Astrocyte of the hippocampus (primary cell): ENCODE measurements at places on chromosomes 13 and 19.

DNA sequence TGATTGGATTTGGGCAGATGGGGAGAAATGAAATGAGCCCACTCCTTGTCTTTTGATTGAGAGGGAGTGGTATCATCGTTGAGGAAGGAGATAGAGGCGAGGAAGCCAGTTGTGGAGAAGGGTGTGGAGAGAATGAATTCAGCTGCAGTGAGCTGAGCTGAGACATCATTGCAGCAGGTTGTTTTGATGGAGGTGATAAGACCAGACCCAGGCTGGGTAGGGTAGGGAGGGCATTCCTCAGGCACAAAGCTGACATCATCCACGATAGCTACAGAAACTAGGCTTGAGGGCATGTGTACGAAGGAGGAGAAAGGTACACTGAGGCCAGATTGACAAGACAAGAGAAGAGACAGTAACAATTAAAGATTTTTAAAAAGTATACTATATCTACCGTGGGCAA is 1500.9 kb upstream of the SLC10A2 start:
- DNase-seq = no peak

DNA sequence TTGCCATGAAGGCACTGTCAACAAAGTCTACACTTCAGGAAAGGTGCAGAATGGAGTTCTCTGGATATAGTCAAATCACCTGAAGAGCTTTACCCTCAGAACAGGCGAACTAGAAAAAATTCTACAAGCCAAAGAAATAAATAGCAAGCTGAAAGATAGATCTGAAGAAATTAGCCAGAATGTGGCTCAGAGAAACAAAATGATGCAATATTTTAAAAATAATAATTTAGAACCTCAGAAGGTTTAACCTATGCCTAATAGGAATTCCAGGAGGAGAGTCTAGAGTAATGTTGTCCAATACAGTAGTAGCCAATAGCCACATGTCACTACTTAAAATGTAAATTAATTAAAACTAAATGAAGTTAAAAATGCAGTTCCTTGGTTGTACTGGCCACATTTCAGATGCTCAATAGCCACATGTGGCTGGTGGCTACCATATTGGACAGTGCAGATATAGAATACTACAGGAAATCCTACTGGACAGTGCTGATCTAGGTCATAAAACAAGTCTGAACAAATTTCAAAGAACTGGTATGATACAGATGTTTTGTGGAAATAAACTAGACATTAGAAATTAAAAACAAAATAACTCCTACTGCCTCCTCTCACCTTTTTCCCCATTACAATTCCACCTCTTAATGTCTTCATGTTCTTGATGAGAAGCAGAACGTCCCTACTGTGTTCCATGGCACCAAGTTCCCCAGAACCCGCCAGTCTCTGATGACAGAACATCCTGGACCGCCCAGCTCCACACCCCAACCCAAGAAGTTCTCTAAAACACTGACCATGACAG is 679 bp upstream of the CDADC1 start:
- DNase-seq = no peak

- DNase-seq = peak; percentile 97
Measured at GRCh38 chr19:39372047-39372802, 18.7 kb downstream of the PAF1 start.

DNA sequence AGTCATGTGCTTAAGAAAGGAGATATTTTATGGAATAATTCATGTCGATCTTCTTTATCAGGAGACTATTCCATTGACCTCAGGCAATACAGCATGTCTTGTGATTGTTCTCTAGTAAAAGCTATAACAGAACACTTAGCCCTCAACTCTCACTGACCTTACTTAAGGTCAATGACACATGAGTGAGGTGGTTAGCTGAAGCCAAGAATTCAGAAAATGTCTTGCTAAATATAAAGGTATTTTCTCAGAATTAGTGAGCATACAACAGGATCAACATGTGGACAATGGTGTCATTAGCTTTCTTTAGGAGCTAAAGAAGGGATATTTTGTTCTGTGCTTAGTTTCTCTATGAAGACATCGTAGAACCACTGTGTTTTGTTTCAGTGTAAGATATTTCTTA is 1730.4 kb upstream of the SLC10A2 start:
- DNase-seq = peak; percentile 36

DNA sequence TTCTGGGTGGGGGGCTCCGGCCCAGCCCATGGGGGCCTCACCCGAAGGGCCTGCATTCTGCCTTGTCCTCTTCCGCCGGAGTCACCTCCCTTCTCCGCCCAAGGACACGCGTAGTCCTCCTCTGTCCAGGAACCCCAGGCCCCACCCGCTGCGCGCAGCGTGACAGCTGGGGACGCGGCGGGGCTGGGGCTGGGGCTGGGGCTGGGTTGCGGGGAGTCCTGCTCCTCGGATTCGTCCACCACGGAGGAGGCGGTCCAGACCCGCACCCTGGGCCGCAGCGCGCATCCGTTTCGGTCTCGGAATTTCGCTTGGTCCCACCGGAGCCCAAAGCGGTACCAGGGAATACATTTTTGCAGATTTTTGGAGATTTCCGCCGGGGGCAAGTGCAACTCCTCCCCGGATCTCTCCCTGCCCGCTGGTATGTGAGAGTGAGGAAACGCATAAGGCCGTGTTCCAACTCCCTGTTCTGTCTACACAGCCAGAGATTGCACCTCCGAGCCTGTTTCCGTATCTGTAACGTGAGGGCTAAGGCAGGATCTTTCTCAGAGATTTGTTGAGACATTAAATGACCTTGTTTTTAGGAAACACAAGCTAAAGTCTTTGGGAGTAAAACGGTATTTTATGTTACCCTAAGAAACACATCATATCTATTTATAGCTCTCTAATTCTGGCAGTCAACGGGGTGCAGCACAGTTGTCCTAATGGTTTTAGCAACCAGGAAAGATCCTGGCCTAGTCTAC is at the start of gene COX7A1:
COX7A1 (minus strand) TSS at position 96 of the 740 bp plus-strand sequence; CDS start at position 56, 40 bp downstream.
- DNase-seq = no peak

GRCh38 chr13:99884913-99885312 is 86.7 kb downstream of the ZIC5 start:
- DNase-seq = no peak

GRCh38 chr19:32702010-32702409 is 10.4 kb downstream of the NUDT19 start:
- peak; percentile 28 for DNase-seq

DNA sequence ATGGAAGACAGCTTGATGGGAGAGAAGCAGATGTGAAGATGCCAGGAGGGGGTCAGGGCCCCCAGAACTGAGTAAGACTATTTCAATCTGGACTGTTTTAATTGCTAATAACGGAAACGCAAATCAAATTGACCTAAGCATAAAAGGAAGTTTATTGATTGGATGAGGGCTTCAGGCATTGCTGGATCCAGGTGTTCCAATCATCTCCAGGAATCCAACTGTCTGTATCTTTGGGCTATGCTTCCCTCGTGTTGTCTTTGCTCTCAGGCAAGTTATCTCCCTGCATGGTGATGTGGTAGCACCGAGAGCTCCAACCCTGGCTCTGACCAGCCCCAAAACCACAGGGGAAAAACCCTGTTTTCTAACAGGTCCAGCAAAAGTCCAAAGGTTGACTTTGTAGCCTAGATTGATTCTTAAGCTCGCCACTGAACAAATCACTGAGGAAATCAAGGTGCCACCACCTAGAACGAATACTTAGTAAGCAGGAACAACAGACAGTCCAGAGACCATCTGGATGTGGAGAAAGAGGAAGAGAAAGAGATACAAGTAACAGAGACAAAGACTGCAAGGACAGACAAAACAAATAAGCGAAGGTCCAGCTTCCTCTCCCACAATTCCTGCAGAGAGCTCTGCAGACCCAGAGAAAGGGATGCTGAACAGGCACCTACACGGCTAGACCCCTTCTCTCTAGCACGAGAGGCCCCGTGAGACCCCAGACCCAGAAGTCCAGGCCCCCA is 1.2 kb upstream of the C19orf81 start:
- no peak for DNase-seq

- DNase-seq = peak; percentile 29
Measured at GRCh38 chr13:78078168-78078567, 159.5 kb upstream of the EDNRB start.

GRCh38 chr19:18122860-18123795 is 25.6 kb downstream of the MAST3 start:
- DNase-seq = no peak

- no peak for DNase-seq
Measured at GRCh38 chr13:28411831-28412353, 83.0 kb downstream of the FLT1 start.
